ENCODE measurements at places on chromosomes 11 and 22. TPM values are rescaled to one million over a fixed set of nuclear protein-coding genes. Genes with fewer than 3 reads are reported as not detected.

Gene POU2AF2
- not detected for total RNA-seq

Gene SMC1B
- not detected for total RNA-seq

Gene POU2AF1
- total RNA-seq: not detected

Gene SAC3D1
- total RNA-seq: 13.5 TPM

Gene HPS5
- 39.6 TPM for total RNA-seq

Gene APOL5
- total RNA-seq: not detected
